Fibroblast of skin of back (primary cell): ENCODE measurements at places on chromosomes 4 and X.

DNA sequence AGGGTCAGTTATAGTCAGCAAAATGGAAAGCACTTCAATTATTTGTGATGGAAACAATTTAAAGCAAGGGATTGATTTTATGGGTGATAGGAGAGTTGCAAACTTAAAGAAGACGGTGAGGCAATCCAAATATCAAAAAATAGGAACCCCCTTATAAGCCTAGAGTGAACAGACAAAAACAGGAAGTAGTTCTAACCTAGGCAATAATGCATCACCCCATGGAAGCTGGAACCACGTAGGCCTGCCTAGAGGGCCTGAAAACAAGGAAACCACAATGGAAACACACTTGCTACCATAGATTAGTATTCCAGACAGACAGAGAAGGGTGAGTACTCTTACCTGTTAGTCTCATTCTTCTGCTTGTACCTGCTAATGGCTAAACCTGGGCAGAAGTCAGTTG, 13.5 kb upstream of the GK2 start:
- no peak for DNase-seq

GRCh38 chr4:151144329-151145072, 45.1 kb downstream of the RPS3A start:
- DNase-seq = no peak

DNA sequence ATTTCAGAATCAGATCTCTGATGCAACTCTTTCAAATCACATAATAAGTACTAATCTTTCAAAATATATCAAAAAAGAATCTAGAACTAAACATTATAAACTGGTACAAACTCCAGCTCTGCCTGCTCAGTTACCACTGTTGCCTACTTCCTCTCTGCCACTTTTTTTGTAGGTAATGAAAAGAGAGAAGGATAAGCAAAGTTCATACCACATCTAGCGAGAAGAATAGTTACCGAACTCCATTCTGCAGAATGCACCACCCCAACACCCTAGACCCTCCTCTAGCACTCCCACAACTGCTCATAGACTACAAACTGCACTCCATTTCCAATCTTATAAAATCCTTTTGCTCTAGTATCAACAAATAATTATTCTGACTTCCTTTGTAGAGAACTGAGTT, 19.7 kb upstream of the LRBA start:
- DNase-seq = no peak

DNA sequence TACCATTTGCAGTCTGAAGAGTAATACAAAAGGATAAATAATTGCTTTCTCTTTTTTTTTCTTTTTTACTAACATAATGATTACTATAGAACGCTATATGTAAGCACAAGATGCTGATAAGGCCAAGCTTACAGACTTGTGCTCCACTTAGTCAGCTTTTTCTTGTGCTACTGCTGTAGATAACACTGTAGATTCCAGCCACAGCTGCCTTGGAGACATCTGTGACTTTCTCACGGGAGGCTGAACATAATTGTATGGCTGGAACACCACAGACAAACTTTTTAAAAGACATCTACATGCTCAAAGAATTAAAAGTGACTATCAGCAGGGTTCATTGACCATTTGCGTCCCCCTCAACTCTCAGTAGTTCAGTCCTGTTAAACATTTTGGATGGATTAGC, 381.7 kb upstream of the AMOT start:
- DNase-seq = no peak

DNA sequence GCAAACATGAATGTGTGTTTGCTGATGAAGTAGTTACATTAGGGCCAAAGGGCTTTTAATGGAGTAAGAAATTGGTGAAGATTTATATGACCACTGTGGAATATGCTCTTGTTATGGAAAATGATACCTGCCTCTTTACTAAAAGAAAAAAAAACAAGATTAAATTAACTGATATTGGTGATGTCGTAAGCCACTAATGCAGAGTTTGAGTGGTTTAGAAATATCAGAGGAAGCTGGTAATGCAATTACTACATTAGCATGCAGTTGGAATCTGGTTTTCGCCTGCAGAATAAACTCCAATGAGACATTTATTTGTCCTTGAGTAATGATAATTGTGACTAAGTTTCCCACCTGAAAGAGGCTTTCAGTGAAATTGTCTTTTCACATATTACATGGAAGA, 597.9 kb downstream of the GALNTL6 start:
- DNase-seq = no peak

GRCh38 chrX:67523932-67524331, 19.9 kb upstream of the AR start:
- DNase-seq = no peak

GRCh38 chr4:91089178-91089577, 962.0 kb downstream of the CCSER1 start:
- DNase-seq = no peak

DNA sequence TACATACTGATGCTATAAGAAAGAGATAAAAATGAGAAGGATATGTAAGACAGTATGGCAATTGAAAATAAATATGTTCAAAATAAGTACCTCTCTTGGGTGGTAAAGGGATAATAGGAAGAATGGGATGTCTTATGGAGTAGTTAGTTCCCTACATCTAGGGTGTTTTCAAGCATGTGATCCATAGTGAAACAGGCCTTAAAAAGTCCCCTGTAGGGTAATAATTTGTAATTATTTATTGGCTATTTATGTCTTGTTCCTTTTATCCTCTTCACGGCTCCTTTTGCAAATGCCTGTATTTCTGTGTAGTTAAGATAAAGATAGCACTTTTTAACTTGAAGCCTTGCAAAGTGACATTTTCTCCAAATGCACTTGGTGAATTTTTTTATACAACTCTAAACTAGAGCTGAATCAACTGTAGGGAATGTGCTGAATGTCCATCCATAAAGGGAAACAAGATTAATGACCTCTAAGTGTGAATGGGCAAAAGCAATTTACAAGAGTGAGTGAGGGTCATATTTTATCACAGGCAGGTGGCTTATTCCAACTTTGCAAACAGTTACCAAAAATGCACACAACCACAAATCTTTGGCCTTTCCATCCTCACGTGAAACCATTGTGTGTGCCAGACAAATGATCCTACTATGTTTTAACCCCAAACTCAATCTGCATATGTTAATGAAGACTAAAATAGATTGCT, 299.0 kb downstream of the KCNIP4 start:
- no peak for DNase-seq

DNA sequence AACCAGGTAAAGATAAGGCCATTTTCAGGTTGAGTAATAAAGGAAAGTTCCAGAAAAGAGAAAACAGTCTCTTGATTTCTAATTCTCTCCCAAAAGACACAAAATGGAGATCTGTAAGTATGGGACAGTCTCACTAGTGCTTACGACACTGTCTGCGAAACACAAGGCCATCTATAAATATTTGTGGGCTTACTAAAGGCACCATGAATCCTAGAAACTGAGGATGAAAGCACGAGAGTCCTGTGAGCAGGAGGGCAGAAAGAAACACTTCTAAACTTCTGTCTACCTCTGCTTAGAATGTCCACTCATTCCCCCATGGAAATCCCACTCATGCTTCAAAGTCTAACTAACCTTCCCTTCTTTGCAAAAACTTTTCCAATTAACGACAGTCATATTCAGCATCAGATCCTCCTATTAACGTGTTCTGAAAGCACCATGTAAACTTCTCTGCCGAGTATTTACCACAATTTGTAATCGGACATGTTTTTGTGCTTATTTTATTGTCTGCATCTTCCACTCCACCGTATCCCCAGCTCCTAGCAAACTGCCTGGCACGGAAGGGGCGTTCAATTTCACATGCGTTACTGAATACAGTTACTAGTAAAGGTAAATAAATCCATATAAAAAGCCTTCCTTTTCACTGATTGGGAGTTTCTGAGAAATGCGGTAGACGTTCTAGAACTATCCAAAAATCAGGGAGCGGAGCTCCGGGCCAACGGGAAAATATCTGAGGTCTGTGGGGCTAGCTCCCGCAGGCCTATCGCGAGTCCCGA, 665 bp downstream of the PSMD10 start:
- DNase-seq = peak; percentile 46

GRCh38 chr4:90099812-90100211, 27.4 kb upstream of the CCSER1 start:
- DNase-seq = no peak

GRCh38 chrX:84830836-84831235, 172.8 kb upstream of the APOOL start:
- DNase-seq = no peak

GRCh38 chr4:37443137-37443536, 198.6 kb downstream of the NWD2 start:
- no peak for DNase-seq

DNA sequence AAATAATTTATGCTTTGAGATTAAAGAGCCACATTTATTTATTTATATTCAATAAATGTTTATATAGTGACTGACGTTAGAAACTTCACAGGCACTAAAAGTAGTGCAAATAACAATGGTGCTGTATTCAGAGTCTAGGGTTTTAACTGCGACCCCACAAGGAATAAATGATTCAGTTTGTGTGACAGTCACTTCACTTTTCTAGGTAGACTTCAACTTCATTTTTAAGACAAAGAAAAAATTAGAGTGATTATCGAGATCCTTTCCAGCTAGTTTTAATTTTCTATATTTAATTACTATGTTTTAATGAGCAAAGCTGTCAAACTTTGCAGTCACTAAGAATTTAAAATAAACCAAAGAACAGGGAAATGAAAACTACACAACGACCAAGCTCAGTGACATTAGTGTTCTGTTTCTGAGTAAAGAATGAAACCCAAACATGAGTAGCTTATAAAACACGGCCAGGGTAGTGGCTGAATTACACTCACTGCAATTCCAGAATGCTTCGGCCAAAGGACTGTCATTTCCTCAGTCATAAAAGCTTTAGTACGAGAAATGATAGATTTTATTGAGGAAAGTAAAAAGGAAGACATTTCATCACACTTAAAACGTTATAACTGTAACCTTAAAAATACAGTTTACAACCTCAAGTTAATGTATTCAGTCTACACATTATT, 38.6 kb downstream of the ADGRA3 start:
- no peak for DNase-seq

GRCh38 chrX:36241397-36241796, 321.9 kb downstream of the CFAP47 start:
- no peak for DNase-seq

- peak; percentile 6 for DNase-seq
Observed at GRCh38 chrX:56233682-56234081, 1.5 kb downstream of the KLF8 start.

- no peak for DNase-seq
Observed at GRCh38 chrX:136825771-136826170, 45.0 kb upstream of the ARHGEF6 start.

DNA sequence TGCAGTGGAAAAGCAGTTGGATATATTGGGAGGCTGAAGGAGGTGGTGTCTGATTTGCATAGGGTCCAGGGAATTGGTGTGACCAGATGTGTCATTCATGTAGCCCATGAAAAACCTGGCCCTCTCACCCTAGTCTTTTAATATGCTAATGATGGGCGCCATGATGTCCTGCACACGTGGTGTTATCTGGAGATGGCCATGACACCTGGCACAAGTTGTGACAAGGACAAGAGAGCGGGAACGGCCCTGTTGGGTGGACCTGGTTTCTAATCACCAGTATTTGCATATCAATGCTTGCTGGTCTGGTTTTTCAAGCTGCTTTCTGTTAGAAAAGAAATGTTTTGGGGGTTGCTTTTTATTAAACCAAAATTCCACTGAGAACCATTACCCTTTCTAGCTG, 87.4 kb downstream of the ZXDA start:
- DNase-seq = no peak

- peak; percentile 7 for DNase-seq
Observed at GRCh38 chr4:46999566-46999965, 6.2 kb upstream of the GABRA4 start.
